Skin of body (tissue), 3 donors: ENCODE measurements at places on chromosomes 6 and 20. TPM values are rescaled to one million over a fixed set of nuclear protein-coding genes. Genes with fewer than 3 reads are reported as not detected.

The CDH22 gene
- total RNA-seq, result 0.89 TPM

The KCNG1 gene
- 1.7 TPM for total RNA-seq

The NOX3 gene
- not detected for total RNA-seq

The PERP gene
- 162 TPM for total RNA-seq

DNA sequence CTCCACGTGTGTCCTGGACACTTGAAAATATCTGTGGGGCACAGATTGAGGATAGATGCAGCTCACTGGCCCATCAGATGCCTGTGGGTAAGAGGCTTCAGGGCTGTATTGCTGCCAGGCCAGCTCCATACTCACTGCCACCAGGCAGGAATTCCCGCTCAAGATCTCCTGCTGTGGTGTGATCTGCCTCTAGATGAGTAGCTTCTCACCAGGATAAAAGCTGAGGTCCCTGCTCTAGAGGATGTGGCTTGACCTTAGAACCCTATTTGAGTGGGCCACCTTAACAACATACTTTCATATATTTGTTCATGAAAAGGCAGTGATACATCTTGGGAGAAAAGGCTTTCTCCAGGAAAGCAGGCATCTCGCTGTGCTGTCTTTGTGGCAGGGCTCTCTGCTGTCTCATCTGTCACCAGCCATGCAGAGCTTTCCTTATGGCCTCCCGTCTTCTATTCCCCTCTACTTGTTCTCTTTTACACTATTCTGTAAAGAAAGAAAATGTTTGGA, 165.7 kb upstream of the RNF217 start:
- no peak for DNase-seq

GRCh38 chr20:10798811-10799210, 125.0 kb upstream of the JAG1 start:
- no peak for DNase-seq

DNA sequence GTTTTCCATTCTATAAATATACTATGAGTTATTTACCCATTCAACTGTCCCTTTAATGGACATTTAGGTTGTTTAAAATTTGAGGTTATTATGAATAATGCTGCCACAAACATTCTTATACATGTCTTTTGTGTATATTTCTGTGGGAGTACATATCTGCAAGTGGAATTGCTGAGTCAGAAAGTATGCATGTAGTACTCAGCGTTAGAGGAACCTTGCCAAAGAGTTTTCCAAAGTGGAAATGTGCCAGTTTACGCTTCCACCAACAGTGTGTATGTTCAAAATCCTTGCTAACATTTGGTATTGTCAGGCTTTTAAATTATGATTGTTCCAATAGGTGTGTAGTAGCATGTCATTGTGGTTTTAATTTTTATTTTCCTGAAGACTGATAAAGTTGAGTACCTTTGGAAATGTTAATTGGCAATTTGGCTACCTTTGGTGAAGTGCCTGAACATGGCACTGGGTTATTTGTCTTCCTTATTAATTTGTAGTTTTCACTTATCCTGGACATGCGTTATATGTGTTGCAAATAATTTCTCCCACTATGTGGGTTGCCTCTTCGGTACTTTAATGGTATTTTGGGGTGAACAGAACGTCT, 341.2 kb downstream of the CD83 start:
- peak; percentile 13 for DNase-seq

- DNase-seq, result no peak
These were observed 48.5 kb upstream of the PDYN start for GRCh38 chr20:2042400-2042799.

DNA sequence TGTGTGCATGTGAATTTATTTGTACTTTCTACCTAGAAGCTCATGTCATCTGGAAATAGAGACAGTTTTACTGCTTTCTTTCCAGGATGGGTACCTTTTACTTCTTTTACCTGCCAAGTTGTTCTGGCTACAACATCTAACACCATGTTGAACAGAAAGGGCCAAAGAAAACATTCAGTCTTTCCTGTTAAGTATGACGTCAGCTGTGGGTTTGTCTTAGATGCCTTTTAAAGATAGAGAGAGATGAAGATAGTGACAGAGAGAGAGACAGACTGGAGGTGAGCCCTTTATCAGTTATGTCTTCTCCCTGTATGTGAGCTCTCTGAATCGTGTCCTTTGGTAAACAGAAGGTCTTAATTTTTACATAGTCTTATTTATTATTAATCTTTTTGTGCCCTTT, 3.4 kb upstream of the DACT2 start:
- DNase-seq, result no peak

- no peak for DNase-seq
These were observed 14.8 kb downstream of the CDS2 start for GRCh38 chr20:5141615-5142014.

- no peak for DNase-seq
These were observed 43.2 kb upstream of the DDR1 start for GRCh38 chr6:30840935-30841643.

DNA sequence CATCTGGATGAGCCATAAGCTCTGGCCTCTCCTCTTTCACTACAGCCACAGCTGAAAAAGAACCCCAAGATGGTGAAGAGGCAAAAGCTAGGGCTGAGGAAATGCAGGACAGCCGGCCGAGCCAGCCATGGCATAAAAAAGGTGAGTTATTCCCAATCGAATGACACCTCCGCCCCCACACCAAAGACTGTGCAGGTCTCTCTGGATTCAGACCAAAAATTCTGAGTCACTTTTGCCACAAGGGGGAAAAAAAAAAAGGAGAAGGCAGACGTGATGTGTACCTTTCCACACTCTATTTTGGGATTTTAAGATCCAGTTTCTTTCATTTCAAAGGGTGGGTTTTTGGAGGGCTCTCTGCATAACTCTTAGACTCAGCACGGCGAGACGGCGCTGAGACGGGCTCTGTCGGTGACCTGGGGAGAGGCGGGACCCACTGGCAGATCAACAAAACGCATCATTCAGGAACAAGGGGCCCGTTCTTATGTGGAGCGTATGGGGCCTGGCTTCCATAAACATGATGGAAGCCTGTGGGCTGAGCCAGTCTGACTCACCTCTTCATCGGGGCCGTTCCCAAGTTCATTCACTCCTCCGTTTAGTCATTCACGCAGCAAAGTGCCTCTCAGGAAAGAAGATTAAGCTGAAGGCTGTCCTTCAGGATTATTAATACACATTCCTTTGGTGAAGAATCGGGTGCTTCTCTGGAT, 54.8 kb downstream of the NFATC2 start:
- DNase-seq, result no peak

GRCh38 chr20:40945189-40945588, 83.4 kb upstream of the TOP1 start:
- no peak for DNase-seq

DNA sequence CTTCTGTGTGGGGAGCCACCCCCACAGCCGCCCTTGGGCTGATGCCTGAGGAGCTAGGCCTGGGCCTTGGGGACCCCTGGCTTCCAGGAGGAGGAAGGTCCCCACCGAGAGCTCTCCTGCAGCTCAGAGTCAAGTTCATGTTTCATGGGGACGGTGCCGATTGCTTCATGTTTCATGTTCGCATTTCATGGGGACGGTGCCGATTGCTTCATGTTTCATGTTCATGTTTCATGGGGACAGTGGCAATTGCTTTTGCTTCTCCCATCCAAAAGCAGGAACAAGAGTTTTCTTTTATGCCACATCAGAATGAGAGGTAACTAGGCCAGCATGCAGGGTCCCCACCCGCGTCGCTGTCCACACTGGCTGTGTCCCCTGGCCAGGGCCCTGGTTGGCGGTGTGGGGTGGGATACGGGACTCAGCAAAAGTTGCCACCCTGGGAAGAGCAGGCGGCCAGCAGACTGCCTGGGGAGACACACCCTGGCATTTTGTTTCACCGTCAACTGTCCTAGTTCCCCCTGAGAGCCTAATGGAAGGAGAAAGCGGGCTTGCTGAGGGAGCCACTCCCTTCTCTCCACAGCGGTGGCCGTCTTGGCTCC, 46.0 kb downstream of the DACT2 start:
- no peak for DNase-seq

DNA sequence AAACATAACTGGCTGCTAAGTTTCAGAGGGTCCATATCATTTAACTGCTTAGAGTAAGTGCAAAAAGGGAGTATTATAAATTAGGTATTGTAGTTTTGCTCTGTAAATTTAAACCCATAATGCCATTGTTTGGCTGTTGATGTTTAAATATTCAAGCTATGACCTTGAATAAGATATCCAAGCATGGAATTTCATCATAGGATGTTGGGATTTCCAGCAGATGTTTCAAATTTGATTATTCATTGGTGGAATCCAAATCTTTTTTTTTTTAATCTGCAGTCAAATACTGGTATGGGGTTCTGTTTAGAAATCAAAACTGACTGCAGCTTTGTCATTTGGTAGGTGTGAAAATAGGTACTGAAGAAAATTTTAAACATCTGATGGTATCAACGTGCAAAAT, 161.0 kb downstream of the KHDC1L start:
- no peak for DNase-seq
